ENCODE measurements at places on chromosomes 1 and 21. TPM values are rescaled to one million over a fixed set of nuclear protein-coding genes. Genes with fewer than 3 reads are reported as not detected.

Gene AZIN2
- 0.65 TPM for total RNA-seq

Gene IFNLR1
- total RNA-seq, result under 0.01 TPM

Gene SLC25A34
- 0.22 TPM for total RNA-seq

Gene CPLANE2
- 6.7 TPM for total RNA-seq

Gene FCRLB
- total RNA-seq, result 0.44 TPM

Gene PROK1
- not detected for total RNA-seq

Gene SLAMF8
- not detected for total RNA-seq

Gene MPL
- not detected for total RNA-seq

Gene UBASH3A
- not detected for total RNA-seq

Gene MX2
- total RNA-seq, result under 0.01 TPM

DNA sequence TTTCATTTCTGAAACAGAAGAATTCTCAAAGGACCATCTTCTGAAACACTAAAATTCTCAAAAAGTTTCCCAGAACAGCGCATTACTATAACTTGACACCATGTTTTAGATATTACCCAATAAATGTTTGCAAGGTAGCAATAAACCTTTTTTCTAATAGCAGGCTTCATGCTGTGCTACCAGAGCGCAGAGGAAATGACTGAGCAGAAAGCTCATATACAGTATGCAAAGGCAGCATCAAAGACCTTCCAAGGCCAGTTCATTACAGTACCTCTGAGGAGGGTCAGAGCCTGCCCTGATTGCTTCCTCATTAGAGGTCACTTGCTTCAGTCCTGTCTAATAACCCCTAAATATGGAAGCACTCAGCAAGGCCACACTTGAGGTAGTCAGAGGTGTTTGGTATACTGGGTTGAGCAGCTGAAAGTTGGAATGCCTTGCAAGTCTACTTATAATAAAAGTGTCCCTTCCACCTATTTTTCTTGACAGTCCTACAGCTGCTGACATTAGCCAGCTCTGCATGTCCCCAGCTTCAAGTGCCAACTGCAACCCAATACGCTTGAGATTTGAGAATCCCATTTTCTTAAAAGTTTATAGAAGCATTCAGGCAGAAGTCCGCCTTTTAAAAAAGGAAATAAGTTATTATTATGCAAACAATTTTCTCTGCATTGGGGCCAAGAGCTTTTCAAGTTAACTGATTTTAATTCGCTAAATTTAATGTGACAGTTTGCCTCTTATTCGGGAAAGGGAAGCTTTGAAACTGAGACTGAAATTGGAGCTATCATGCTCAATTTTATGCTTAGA, 207.2 kb downstream of the ZC3H11B start:
- no peak for DNase-seq

GRCh38 chr1:166933140-166933539, 42.2 kb downstream of the ILDR2 start:
- DNase-seq, result no peak

DNA sequence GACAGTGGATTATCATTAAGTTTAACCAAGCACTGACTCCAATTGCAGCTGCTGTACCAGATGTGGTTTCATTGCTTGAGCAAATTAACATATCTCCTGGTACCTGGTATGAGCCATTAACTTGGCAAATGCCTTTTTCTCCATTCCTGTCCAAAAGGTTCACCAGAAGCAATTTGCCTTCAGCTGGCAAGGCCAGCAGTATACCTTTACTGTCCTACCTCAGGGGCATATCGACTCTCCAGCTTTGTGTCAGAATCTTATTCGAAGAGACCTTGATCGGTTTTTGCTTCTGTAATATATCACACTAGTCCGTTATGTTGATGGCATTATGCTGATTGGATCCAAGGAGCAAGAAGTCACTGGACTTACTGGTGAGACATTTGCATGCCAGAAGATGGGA, 9.5 kb upstream of the GTF2B start:
- DNase-seq, result no peak

- no peak for DNase-seq
Observed at GRCh38 chr1:172450524-172450885, 6.6 kb upstream of the PIGC start.

- no peak for DNase-seq
Observed at GRCh38 chr1:212727386-212728181, 27.9 kb upstream of the BATF3 start.

GRCh38 chr1:28326984-28327383, 1.9 kb upstream of the MED18 start:
- no peak for DNase-seq

DNA sequence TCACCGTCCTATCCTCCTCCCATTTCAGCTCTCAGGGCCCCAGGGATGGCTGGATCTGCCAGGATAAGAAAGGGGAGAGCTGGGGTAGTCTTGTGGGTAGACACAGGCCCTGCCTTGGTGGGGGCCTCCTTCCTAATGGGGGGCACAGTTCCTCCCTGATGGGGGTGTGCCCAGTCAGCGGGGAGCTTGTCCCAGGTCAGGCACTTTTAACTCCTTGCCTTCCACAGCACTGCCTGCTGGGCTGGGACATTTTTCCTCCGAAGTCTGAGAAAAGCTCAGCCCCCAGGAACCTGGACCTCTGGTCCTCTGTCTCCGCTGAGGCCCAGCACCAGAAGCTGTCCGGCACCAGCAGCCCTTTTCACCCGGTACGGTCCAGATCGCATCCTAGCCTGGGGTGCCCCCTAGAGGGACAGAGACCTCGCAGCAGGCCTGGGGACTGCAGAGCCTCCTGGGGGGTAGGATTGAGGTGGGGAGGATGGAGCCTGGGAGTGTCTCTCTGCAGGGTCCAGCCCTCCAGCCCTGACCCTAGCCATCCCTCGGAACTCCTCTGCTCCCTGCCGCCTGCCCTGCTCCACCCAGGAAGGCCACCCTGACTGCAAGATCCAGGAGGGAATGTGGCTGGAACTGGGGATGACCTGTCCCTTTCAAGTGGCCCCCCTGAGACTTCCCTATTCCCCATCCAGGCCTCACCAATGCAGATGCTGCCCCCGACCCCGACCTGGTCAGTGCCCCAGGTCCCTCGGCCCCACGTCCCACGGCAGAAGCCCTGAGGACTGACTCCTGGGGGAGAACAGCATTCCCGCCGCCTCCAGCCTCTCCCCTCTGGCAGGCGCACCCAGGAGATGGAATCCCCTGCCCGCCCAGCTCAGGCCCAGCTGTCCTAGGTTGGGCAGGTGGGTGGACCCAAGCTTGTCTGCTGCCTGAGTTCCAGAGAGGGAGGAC, 12.0 kb downstream of the MIIP start:
- peak; percentile 66 for DNase-seq

GRCh38 chr1:108816049-108816893, 40.6 kb downstream of the AKNAD1 start:
- DNase-seq, result peak; percentile 96

GRCh38 chr1:64248065-64248464, 44.6 kb downstream of the UBE2U start:
- no peak for DNase-seq

DNA sequence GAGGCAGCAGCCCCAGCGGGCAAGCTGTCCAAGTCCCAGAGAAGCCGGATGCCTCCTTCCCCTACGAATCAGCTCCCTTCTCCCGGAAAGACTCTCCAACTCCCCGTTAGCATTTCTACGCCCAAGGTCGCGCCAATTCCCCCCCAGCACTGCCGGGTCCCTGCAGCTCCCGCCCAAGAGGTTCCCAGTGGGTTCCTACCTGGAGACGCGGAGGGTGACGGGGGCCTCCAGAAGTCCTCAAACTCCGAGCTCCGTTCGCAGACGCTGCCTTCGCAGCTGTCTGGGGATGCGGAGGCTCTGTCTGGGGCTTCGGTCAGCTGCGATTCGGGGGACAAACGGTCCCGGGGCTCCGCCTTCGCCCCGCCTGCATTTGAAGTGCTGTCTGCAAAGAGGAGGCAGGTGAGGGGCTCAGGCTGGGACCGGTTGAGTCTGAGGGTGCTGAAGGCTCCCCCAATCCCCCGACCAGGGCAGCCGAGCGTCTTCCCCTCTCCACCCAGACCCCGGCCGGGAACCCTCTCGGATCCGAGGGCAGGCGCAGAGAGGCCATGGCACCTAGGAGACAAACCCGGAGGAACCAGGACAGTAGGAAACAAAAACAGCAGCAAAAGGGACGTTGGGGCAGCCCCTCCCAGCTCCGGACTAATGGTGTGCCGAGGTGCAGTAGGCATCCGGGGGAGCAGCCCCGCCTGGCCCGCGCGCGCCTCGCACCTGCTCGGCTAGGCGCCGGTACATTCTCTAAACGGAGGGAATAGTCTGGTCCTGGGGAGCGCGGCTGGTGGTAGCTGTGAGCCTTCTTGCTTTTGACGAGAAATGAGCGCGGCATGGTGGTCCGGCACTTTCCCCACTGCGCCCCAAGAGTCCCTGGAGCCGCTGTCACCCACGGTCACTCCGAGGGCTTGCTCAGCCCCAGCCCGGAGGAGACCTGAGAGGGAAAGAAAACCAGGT, 3.8 kb downstream of the GFI1 start:
- DNase-seq, result no peak

DNA sequence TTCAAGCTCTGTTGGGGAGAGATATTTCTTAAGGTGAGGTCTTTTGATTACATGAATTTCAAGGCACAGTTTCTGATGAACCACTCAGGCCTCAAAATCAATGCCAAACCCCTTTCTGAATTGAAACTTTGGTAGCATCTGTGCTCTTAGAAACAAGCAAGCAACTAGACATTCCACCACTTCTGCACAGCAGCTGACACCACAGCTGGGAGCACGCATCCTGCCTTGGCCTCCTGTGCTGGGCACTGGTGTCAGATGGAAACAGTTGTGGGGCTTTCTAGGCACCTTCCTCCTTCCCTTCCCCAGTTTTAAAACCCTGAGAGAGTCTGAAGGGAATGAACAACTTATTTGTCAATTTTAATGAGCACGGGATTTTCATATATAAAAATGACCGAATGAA, 360.2 kb downstream of the ADGRL2 start:
- no peak for DNase-seq

- DNase-seq, result no peak
Observed at GRCh38 chr1:6285336-6285735, 24.4 kb upstream of the GPR153 start.

DNA sequence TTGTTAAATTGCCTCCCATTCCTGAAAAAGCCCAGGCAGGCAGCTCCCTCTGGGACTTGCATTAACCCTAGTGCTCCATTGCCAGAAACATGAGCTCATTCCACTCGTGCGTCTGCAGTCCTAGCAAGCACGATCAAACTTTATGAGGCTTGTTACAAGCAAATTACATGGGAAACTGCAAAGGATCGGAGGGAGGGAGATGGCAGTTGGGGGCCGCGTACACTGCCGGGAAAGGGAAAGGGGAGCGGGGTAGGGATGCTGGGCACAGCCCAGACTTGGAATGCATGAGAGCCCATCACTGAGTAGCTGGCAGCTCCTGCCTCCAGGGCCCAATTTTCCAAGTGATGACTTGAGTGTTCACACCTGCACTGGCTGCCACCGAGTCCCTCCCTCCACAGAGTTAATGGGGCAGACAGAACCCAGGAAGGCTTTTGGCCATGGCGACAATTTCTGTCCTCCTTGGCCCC, 169.9 kb downstream of the BRINP2 start:
- no peak for DNase-seq

DNA sequence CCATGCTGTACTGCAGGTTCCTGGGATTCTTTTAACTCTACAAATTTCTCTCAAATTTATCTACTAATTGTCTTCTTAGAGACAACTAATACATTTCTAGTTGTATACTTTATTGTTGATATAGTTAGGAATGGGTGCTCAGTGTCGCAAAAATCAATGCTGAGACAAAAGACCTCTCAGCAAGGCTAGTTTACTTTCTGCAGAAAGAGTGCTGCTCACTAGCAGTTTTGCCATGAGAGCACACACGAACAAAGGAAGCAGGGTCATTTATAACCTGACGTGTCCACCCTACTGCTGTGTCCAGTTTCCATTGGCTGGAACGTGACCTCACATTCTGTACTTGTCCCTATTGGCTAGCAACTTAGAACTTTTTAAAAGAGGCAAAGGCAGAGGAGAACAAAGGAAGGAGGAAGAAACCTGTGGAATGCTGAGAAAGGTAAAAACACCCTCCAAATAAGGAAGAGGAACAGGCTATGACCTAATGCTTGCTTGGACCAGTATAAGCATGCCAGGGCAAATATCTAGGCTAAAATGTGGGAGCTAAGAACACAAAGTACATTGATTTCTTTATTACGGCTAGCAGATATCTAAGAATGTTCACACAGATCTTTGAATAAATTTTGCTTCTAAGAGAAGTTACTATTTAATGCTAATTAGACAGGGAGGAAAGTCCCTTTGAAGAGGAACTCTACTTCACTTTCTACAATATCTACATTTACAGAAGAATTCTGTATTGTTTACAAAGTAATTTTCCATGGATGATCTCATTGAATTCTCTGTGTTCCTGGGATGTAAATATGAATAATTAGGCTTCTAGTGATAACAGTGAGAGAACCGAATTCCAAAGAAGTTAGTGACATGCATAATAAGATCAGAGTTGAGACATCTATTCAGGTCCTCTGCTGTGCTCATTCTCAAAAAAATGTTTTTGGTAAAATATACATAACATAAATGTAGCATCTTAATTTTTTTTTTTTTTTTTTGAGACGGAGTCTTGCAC, 86.0 kb upstream of the MAP10 start:
- DNase-seq, result no peak

DNA sequence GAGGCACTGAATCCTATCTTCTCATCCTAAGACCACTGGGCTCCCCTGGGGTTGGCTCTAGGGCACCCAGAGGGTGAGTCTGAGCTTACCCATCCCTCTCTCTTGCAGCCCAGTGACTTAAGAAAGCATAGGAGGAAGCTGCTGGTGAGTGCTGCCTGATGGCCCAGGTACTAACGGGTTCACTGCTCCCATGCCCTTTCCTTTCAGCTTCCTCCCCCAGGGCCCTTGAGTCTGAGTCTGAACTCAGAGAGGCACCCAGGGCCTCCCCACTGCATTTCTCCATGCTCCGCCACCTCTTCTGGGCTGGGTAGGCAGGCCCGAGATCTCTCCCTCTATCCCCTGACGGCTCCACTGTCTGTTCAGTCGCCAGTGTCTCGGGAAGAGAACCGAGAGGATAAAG, 29.7 kb downstream of the PPFIA4 start:
- DNase-seq, result no peak

DNA sequence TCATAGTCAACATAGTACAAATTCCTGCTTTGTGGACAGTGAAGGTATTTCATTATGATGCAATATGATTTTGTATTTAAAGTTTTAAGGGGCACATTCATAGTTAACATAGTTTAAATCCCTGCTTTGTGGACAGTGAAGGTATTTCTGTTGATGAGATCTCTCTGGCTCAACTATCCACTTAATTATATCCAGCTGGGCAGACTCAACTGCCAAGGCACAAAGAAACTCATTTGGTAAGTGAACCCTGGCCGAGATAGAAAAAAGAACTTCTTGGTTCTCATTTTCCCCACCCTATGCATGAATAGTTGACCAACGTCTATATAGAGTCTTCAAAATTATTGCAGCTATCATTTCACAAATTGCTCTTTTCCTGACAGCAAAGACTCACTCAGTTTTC, 1194.6 kb downstream of the NCAM2 start:
- no peak for DNase-seq

- DNase-seq, result no peak
Observed at GRCh38 chr1:167149793-167150491, 56.1 kb downstream of the STYXL2 start.

Measured in lung microvascular endothelial cell (primary cell).